Astrocyte of the cerebellum (primary cell): ENCODE measurements at places on chromosomes 7 and 10.

GRCh38 chr10:60732807-60733516, 45.3 kb upstream of the CDK1 start:
- no peak for DNase-seq

GRCh38 chr7:112400141-112400540, 50.1 kb upstream of the IFRD1 start:
- DNase-seq, result no peak

- peak; percentile 39 for DNase-seq
Measured at GRCh38 chr10:118471863-118472262, 123.6 kb downstream of the PRLHR start.

GRCh38 chr10:127000598-127000997, 95.4 kb downstream of the DOCK1 start:
- no peak for DNase-seq

DNA sequence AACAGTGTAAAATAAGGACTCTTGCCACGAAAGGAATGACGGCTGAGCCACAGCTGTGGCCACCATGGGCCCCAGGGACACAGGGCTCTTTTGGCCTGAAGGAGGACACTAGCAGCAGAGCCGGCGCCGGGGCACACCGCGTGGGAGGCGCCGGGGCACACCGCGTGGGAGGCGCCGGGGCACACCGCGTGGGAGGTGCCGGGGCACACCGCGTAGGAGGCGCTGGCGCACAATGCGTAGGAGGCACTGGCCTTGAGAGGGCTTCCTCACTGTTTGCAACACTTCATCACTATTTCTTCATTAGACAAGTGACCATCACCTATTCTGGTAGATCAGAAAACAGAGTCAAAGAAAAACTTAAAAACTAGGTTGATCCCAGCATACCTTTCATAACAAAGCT, 23.4 kb downstream of the ESYT2 start:
- DNase-seq, result no peak

GRCh38 chr7:98284335-98285036, 3.0 kb downstream of the BRI3 start:
- no peak for DNase-seq

GRCh38 chr10:43252783-43253341, 14.0 kb downstream of the RASGEF1A start:
- DNase-seq, result no peak

GRCh38 chr10:133107442-133107841, 19.7 kb downstream of the ADGRA1 start:
- DNase-seq, result no peak

DNA sequence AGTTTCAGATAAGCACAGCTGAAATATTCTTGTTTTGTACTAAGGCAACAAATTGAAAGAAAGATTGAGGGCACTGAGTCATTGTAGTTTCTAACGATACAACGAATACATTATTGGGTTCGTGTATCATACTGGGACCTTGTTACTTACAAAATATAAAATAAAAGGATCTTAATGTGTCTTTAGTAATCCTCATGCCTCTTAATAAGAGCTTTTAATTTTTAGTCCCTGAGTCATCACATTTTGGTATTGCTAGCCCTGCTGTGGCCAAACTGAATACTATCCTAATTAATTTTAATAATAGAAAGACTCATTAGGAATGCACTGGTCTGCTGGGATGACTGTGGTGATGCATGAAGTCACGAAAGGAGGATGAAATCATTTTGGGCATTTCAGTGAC, 309.7 kb downstream of the EXOC4 start:
- DNase-seq, result peak; percentile 41

DNA sequence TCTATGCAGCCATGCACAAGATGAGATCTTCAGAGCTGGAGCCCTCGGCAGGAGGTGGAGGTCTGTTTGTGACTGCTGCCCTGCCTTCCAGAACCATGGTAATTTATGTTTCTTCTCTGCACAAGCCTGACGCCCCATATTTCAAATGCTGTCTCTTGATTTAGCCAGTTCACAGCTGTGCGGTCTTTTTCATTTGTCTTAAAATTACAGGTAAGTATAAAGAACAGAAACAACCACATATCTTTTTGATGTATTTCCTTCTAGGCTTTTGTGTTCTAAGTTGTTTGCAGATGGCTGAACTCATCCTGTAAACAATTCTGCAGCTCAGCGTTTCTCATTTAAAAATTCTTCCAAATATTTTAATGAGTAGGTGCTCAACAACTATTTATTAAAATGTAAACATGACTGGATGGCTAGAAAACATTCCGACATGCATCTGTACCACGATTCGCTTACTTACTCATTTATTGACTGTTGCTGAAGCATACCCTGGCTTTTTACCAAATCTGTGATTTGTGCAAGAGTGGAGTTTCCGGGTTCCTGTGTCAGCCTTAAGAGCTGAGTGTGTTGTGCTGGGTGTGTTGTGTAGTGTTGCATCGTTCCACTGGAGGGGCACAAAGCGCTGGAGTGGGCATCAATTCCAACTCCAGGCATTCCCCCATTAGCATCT, 58.9 kb downstream of the PIP4K2A start:
- peak; percentile 22 for DNase-seq

DNA sequence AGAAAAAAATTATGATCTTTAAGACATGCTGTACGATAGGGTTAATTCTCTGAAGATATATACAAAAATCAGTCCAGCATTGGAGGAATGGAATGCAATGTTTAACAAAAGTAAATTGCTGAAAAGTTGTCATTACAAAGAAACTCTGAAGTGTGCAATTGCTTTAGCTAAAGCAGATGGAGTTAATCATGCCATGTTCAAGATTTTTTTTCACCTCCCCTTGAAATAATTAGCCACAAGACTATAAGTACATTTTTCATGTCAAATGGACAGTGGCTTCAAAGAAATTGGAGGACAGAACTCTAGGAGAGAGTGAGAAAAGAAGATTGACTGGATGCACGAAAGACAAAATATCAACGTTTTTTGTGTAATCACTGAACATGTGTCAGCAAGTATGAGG, 63.1 kb upstream of the MEOX2 start:
- DNase-seq, result no peak

- no peak for DNase-seq
Measured at GRCh38 chr10:93333278-93333978, 148.7 kb downstream of the MYOF start.

DNA sequence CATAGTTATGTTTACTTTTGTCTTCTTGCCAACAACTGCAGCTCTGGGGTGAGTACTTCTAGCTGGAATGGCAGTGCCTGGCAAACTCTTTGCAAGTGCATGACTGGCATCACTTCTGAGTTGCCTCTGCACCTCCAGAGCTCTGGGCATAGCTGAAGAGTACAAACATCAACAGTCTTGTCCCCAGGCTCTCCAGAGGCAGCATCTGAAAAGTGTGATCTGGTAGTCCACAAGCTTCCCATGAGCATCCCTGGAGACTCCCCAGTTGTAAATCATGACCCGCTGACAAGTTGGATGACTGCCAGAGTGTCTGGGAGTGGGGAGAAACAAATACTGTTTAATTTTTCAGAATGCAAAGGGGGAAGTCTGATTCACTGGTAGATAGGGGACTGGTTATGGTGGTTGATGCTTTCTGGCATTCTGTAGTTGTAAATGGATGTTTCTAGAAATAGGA, 138.9 kb upstream of the CDK13 start:
- no peak for DNase-seq

DNA sequence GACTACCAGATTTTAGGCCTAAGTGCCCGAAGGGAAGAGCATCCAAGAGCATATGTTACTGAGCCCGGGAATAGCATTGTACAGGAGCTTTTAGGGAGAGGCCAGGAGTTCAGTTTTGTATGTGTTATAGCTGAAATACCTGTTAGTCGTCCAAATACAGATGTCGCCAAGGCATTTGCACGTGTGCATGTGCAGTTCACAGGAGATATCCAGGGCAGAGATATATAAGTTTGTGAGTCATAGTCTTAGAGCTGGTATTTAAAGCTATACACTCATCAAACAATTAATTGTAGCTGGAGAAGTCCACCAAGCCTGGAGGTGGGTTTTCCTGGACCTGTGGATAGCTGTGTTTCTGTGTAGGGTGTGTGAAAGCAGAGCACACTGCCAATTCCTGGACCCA, 394.0 kb upstream of the FZD8 start:
- no peak for DNase-seq

- DNase-seq, result no peak
Measured at GRCh38 chr10:93995182-93995581, 1.5 kb downstream of the PLCE1 start.

GRCh38 chr7:34449765-34450164, 208.3 kb upstream of the NPSR1 start:
- no peak for DNase-seq

GRCh38 chr7:30898411-30898810, 13.2 kb upstream of the AQP1 start:
- DNase-seq, result no peak

- DNase-seq, result no peak
Measured at GRCh38 chr10:103514244-103514643, 20.7 kb downstream of the NEURL1 start.

DNA sequence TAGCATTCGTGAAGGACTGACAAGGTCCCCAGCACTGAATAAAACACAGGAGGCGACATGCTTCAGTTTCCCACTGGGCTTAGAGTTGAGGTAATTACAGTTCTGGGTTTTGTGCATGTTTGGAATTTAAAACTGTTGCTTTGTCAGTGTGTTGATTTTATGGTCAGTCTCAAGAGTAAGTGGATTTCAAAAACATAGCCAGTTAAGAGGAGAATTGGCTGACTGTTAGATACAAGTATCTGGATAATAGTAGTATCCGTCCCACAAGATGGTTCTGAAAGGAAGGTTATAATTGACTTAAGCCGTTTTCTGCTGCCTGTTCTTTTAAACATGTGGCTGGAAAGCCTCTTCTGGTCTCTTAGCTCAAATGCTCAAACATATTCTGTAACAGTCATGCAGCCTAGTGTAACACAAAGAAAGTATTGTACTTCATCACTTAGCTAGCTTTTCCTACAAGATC, 170.9 kb downstream of the POLR1F start:
- no peak for DNase-seq

DNA sequence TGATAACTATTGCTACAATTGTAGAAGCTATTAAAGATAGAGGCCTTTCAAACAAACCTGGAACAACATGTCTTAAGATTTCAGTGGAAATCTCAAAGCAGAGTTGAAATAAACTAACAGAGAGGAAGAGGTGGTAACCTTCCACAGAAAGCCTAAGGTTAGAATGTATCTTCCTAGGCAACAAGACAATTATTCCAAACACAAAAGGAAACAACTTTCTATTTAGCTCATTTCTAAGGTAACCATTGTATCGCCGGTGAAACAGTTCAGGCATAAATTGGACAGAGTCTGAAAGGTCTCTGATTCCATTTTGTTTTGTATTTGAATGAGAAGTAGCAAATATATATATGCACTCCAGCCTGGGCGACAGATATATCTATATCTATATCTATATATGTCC, 30.7 kb upstream of the HYCC1 start:
- DNase-seq, result no peak

GRCh38 chr10:91567815-91568214, 65.1 kb downstream of the PPP1R3C start:
- DNase-seq, result no peak

DNA sequence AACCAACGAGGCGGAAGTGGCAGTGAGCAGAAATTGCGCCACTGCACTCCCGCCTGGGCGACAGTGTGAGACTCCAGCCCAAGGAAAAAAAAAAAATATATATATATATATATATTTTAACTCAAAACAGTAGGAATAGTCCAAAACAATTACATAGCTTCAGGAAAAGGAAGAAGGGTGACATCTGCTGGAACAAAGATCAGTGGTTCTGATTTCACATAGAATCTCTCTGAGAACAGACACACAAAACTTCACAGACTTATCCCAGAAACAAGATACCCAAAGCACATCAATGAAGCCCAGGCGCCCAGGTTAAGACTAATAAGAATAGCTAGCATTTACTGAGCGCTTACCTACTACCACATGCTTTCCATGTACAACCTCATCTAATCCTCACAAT, 45.0 kb downstream of the DNMBP start:
- peak; percentile 43 for DNase-seq

- DNase-seq, result no peak
Measured at GRCh38 chr7:143222782-143223181, 945 bp downstream of the TAS2R40 start.

DNA sequence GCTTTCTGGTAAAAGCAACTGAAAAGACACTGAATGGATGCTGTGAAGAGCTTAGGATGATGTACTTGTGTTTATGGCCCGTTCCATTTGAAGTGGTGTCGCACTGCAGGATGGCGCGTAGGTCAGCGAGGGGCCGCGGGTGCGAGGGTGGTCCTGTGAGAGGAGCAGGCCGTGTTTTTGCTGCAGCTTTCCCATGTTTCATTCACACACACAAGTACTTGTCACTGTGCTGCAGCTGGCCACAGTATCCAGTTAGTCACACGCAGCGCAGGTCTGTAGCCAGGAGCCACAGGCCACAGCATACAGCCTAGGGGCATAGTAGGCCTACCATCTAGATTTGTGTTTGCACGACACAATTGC, 23.2 kb downstream of the WIPI2 start:
- DNase-seq, result no peak

DNA sequence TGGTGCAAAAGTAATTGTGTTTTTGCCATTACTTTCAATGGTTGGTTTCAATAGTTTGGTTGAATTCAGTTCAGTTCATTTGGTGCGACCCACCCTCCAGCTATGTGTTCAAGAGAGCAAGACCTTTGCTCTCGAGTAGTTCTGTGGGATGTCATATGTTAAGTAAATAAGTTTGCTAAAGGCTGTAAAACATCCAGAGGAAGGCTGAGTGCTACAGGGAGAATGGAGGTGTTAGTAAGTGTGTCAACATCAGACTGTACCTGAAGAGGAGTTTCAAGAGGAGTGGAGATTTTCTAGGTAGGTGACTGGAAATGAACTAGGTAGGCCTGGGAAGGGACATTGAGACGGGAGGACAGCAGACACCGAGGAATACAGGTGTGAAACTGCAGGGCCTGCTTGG, 147.7 kb downstream of the SH2D4B start:
- no peak for DNase-seq

GRCh38 chr7:29946428-29947186, 43.0 kb downstream of the SCRN1 start:
- no peak for DNase-seq

GRCh38 chr10:130193493-130194193, 57.5 kb downstream of the GLRX3 start:
- no peak for DNase-seq

GRCh38 chr7:137635132-137635531, 211.6 kb downstream of the DGKI start:
- DNase-seq, result no peak

DNA sequence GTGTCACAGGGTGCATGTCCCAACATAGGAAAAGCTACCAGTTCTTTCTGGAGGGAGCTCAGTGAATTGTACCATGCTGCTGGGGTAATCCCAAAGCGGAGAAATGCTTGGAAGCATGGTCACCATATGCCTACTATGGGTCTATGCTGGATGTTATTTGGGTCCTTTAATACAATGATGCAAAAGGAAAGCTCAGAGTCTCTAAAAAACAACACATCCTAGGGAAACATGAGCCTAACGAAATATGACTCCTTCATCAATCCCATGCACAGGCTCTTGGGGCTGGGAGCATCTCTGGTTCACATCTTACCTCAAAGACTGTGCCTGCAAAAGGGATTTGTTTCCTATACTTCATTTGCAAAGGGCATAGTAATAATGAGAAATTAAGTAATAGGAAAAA, 65.2 kb downstream of the CUBN start:
- no peak for DNase-seq
